ENCODE measurements at places on chromosomes 1 and 21.
A peak's percentile ranks its signal among the peaks of the same experiment; 100 is the strongest.

DNA sequence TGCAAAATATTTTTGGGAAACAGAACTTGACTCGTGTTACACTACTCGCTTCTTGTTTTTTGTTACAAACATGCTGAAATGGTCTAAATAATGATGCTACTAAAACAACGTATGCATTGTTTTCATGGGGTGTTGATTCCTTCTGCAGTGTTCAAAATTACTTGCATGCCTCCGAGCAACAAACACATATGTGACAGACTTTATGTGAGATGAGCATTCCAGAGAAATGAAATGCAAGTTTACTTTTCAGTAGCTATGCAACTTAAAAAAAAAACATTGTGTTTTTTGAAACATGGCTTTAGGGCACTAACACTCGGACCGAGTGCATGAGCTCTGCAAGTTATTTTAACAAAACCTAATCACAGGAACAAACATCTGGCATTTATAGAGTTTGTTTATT, 84.8 kb downstream of the CAMTA1 start:
- DNase-seq = no peak

GRCh38 chr1:198545156-198545555, 4.7 kb upstream of the ATP6V1G3 start:
- DNase-seq = no peak

GRCh38 chr1:184352776-184353175, 34.1 kb upstream of the C1orf21 start:
- DNase-seq = no peak

DNA sequence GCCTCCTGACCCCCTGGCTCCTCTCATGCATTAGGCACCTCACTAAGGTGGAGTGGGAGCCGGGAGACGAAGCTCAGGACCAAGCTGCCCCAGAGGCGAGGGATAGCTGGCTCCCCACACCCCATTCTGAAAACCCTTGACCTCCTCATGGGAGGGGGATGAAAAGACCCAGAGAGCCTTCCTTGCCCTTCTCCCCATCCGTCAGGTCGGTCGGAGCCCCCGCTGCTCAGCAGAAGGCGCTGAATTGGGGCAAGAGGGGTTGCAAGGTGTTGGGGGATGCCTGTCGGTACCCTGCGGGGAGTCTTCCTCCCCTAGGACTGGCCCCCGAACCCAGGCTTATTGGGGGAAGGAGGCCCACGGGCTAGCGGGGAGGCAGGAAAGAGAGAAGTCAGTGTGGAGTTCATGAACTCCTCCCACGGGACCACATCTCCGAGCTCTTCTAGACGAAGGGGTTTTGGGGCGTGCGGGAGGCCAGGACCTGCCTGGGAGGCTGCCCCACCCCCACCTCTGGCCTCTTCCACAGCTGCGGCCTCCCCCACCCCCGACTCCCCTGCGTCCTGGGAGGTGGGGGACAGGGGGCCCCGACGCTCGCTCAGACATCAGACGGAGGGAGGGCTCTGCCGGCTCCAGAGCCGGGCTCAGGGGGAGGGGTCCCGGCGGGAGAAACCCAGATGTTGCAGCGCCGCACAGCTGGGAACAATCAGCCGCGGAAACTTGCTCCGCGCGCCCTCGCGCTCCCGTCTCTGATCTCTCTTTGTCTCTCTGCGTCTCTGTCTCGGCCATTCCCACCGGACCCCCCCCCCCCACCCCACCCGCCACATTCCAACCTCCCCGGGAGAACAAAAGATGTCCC, 719 bp downstream of the MFAP2 start:
- DNase-seq = no peak

GRCh38 chr1:93758842-93759515, 77.3 kb upstream of the BCAR3 start:
- no peak for DNase-seq

DNA sequence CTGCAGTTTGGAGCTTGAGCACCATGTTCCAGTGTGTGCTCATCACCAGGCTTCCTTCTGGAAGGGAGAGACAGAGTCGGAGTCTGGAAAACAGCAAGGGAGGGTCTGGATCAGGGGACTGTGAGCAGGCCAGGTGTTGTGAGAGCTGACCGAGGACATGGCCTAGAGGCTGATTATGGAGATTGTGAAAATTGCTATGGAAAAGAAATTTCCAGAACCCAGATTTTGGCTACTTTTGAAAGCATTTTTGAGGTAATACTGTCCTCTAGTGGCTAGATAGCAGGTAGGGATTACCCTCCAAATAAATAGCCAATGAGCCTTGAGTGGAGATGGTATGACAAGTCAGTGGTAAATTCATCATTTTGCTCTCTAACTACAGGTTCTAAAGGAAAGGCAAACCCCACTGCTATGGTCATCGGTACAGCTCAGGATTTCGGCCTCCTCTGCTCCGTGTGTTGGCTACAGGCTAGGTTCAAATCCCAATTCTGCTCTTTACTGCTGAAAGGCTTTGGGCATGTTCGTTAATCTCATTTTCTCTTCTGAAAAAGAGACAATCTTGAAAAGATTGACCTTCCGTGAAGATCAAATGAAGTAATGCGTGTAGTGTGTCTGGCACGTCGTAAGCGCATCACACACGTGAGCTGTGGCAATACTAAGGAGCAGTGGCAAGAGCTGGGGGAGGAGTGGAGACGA, 1.0 kb upstream of the HAO2 start:
- DNase-seq = no peak

GRCh38 chr1:30919025-30919881, 10.7 kb upstream of the SDC3 start:
- DNase-seq = no peak

- DNase-seq = no peak
Observed at GRCh38 chr1:205001162-205001561, 41.9 kb upstream of the CNTN2 start.

- no peak for DNase-seq
Observed at GRCh38 chr1:43549921-43550597, 19.4 kb downstream of the PTPRF start.

GRCh38 chr1:88777604-88778149, 93.6 kb downstream of the PKN2 start:
- DNase-seq = no peak

GRCh38 chr1:113057006-113057405, 16.0 kb upstream of the LRIG2 start:
- no peak for DNase-seq

DNA sequence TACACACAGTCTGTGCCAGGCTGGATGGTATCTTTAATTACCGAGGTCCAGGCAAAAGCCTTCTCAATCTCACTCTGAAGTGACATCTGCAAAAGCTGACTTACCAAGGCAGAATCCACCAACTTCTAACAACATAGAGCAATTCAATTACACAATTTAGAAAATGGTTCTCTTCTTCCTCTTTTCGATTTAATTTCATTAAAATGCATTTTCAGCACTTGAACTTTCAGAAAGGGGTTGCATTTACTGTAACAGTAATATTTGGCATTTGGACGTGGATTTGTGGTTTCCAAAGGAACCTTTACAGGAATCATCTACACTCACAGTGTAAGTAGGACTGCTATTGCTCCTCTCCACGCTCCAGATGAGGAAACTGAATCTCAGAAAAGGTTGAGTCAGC, 53.3 kb downstream of the ERO1B start:
- no peak for DNase-seq

DNA sequence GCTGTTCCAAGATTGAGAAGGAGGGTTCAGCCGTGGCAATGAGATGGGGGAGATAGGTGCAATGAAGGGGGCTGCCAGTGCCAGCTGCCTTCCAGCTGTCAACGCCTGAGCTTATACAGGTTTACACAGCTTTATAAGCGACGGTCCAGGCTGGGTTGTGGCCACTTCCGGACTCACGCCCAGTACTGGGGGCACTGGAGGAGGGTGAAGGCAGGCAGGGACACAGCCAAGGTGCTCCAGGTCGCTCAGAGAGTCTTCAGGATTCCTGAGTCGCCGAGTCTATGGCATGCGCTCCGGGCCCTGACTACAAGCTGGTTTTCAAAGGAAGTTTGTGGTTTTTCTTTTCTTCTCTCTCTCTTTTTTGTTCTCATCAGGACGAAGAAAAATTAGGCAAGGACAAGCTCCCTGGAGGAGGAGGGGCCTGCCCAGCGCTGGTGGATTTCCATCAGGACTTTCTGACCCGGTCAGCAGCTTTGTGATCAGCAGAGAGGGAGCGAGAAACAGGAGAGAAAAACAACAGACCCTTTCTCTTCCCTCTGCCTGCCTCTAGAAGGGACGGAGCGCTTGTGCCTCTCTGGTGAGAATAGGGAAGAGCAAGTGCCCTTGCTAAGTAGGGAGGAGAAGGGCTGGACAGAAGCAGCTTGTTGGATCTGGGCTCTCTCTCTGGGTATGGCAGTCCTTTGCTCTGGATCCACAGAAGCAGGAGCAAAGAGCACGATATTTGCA, at the start of gene MINDY1:
Gene MINDY1, minus strand, starts transcription at position 576 of the 726 bp plus-strand sequence. CDS start 4,285 bp downstream, outside the sequence.
- peak; percentile 13 for DNase-seq

DNA sequence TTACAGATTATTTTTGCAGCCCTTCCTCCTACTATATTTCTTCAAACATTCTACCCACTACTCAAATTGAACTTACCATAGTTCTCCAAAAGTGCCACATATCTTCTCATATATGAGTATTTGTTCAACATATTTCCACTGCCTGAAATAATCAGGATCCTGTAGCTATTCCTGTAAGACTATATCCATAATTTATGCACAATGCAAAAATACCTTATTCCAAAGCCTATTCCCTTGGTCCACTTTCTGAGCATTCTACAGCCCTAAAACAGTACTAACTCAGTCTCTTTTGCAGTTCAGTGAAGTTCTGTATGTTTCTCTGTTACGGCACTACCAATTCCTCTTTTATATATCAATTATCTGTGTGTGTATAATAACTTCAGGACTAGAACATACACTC, 1283.7 kb upstream of the ADGRL2 start:
- no peak for DNase-seq

GRCh38 chr1:209896346-209896745, 41.7 kb upstream of the SYT14 start:
- DNase-seq = no peak

GRCh38 chr1:147849098-147849895, 53.3 kb upstream of the GJA8 start:
- DNase-seq = no peak

DNA sequence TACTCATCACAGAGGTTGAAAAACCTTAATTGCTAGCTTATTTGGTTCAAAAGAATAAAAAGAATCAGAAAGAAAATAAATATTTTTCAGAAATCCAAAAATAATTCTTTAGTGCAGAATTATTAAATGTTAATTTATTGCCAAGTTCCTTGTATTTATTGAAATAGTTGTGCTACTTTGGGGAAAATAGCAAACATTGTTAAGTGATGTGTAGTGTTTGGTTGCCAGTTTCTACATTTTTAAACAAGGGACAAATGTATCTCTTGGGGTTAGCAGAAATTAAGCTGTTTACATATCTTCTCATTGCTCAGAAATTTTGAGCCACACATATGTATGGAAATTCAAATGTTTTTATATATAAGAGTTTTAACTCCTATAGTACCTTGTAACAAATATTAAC, 775.0 kb downstream of the USP25 start:
- no peak for DNase-seq

GRCh38 chr21:32920474-32920873, 105.3 kb upstream of the OLIG2 start:
- no peak for DNase-seq

- DNase-seq = no peak
Observed at GRCh38 chr1:30818568-30819243, 61.1 kb upstream of the LAPTM5 start.

DNA sequence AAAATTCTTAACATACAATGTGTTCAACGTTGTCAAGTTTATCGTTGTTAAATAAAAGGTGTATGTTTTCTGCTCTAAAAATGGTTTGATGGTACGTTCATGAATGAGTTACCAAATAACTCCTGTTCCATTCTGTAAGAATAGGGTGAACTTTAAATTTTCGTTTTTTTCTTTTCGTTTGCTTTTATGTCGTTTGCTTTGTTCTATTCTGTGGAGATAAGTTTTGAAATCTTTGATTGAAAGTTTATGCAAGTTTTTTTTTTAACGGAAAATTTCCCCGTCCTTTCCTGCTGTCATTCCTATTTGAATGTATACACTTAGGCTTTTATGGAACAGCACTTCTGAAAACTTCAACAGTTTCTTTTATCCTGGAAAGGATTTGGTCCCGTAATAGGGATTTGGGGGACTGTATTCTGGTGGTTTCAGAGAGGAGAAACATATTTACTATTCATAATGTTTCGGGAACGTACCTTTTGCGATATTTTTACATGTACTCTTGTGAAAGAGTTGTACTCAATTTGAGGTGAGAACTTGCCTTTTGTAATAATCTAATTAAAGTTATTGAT, 1.7 kb downstream of the DR1 start:
- DNase-seq = no peak

GRCh38 chr1:199377211-199377610, 650.3 kb upstream of the NR5A2 start:
- DNase-seq = no peak

GRCh38 chr1:27451343-27451742, 38.6 kb downstream of the WASF2 start:
- no peak for DNase-seq

- no peak for DNase-seq
Observed at GRCh38 chr1:210715072-210715471, 386.4 kb downstream of the HHAT start.

GRCh38 chr1:206606867-206607266, 5.4 kb downstream of the EIF2D start:
- DNase-seq = no peak

All from activated CD4-positive, alpha-beta T cell treated with anti-CD3 and anti-CD28 coated beads, Interleukin-2, amount 50 U/mL, for 1 hour (primary cell).